ENCODE measurements at places on chromosomes 12 and 14. TPM values are rescaled to one million over a fixed set of nuclear protein-coding genes. Genes with fewer than 3 reads are reported as not detected.

CLMN gene
- total RNA-seq, result 25.1 TPM

SERPINA4 gene
- total RNA-seq, result not detected

MAP1LC3B2 gene
- not detected for total RNA-seq

ADAM21 gene
- not detected for total RNA-seq

GRCh38 chr14:75011356-75011994, 8.8 kb downstream of the EIF2B2 start:
- no peak for DNase-seq

DNA sequence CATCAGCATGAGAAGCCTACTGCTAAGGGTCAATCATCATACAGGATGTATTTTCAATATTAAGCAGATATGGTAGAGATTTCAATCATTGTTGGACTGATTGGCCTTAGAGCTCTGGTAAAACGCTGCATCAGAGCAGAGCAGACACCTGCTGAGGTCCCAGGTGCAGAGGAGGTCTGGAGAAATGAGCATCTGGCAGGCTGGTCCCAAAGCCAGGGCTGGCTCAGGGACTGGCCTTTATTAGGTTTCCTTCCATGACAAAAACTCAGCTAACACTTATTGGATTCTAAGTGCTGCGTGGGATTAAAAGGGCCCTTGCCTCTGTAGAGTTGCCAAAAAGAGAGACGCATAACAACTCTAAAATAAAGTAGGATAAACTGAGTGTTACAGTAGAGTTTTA, 29.7 kb downstream of the AKAP6 start:
- no peak for DNase-seq

SLC10A1 gene
- not detected for total RNA-seq

DNA sequence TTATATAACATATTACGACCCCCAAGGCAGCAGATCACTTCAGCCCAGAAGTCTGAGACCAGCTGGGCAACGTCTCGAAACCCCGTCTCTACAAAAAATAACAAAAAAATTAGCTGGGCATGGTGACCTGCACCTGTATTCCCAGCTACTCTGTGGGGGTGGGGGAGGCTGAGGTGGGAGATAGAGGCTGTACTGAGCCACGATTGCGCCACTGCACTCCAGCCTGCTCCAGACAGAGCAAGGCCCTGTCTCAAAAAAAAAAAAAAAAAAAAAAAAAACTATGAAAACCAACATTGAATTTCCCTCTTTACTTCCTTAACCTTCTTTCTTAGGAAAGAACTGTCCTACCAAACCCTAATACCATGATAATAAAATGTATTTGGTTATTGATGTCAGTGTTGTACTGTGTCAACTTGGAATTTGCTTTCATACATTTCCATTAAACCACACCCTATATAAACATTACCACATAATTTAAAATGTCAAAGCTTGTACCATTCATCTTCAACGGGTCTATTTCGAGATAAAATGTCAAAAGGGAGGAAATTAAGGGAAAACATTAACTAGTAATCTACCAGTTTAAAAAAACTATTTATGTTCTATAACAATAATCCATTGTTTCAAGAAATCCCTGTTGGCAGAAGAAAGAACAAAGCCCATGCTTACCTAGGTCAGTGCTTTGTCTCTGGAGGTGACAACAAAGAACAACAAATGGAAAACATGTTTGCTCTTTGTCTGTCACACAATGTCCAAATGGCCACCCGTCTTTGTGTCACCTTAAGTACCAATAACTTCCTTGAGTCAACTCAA, 17.4 kb downstream of the GALNT4 start:
- no peak for DNase-seq

GRCh38 chr12:40634517-40635131, 57.6 kb upstream of the CNTN1 start:
- DNase-seq, result no peak

DNA sequence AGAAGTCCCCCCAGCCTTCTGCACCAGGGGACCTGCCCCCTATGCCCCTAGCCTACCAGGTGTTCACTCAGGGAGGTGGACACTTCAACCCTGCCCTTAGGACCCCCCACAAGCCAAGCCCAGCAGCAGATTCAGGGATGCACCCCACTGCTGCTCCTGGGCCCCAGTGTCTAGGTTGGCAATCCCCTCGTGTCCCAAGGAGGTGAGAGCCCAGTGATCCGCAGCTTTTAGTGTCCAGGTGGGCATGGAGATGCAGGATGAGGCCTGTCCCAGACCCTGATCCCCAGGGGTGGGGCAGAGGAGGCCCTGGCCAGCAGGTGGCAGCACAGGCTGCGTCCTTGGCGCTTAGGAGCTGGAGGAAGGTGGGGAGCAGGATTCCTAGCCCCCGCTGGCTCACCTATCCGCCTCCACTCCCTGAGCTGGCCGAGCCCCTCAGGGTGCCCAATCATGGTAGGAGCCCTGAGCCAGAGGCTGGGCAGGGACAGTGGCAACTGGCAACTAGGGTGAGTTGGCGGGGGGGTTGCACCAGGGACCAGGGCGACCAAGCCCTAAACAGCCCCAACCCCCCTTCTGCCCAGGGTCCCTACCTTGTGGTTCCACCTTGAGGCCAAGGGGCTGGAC, 4.1 kb downstream of the CKB start:
- DNase-seq, result no peak

THTPA gene
- total RNA-seq, result 19.6 TPM

GRCh38 chr12:98725476-98726247, 80.6 kb downstream of the APAF1 start:
- no peak for DNase-seq

KLRD1 gene
- 2.4 TPM for total RNA-seq
